ENCODE measurements at places on chromosomes 12 and 14.

DNA sequence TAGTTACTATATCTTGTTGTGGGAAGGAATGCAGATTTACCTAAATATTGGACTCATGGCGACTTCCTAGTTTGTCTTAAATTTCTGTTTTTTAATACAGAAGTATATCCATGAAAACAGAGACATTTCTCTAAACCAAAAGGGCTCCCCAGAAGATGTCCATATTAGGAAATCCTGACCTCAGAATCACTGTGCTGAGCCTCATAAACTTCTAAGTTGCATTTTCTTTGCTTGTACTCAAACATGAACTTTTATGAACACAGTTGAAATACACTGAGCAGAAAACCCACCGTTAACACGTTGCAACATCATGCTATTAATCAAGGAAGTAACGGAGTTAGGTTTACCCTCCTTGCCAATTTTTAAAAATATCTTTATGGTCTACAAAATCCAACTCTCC is 42.9 kb upstream of the NR2C1 start:
- DNase-seq = no peak

GRCh38 chr14:85118274-85118673 is 411.7 kb upstream of the FLRT2 start:
- DNase-seq = no peak

DNA sequence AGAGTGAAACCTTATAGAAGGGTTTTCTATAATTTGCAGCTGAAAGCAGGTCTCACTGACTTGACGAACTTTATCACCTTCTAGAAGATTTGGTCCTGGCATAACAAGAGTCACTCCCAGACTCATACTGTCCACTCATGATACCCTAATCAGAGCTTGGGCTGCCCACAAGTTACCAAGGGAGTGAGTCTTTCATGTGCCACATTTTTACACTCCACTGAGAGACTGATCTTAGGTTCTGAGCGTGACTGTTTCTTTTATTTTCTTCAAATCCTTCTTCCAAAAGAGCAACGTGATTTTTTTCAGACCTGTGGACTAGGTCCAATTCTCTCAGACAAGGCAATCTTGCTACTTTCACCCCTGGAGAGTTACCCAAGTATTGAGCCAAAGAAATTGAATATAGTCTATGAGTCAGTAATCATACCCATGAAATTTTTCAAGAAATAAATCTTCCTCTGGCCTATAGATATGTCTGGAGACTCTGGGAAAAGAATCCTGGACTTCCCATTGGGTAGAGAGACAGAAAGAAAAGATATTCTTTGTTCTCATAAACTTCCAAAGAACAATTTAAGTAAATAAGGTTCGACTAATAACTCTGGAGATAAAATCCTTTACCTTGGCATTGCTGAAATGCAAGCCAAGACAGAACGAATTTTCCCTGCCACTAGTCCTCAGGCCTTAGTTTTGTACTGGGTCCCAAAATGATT is 26.9 kb downstream of the SIX1 start:
- no peak for DNase-seq

GRCh38 chr12:47299586-47299985 is 219.8 kb upstream of the AMIGO2 start:
- no peak for DNase-seq

GRCh38 chr14:22882529-22883172 is 371 bp upstream of the REM2 start:
- peak; percentile 60 for DNase-seq

DNA sequence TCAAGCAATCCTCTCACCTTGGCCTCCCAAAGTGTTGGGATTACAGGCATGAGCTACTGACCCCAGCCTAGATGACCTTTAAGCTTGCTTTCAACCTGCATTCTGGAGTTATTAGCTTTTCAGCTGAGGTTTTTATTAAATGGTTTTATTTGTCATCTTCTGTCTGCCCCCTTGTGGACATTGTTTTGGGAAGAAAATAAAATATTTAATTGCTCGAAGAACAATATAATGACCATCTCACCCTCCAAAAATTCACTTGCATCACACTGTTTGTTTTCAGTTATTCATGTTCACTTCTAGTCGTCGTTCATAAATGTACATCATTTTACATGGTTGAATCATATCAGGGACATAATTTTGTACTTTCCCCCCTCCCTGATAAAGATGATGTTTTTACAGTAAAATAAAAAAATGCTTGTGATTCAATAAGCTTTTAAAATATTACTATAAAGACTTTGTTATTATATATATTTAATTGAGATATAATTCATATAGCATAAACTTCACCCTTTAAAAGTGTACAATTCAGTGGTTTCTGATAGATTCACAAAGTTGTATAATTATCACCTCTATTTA is 10.1 kb upstream of the SPATS2 start:
- no peak for DNase-seq

GRCh38 chr14:29821661-29822429 is 105.8 kb downstream of the PRKD1 start:
- no peak for DNase-seq

DNA sequence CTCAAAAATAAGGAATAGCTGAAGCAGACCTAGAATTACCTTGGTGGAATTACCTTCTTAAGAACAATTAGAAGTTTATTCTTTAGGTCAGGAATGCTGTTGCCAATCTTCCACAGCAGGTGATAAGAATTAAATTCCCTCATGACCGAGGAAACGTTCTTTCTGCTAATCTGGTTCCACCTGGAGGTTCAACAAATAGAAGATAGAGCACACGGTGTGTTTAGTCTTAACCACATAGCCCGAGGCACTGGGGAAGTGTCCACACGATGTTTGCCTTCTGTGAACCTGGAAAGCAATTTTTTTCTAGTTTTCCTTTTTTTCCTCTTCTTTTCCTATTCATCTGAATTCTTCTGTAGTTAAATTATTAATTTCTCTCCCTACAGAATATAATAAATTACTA is 906.9 kb downstream of the NRXN3 start:
- DNase-seq = no peak

DNA sequence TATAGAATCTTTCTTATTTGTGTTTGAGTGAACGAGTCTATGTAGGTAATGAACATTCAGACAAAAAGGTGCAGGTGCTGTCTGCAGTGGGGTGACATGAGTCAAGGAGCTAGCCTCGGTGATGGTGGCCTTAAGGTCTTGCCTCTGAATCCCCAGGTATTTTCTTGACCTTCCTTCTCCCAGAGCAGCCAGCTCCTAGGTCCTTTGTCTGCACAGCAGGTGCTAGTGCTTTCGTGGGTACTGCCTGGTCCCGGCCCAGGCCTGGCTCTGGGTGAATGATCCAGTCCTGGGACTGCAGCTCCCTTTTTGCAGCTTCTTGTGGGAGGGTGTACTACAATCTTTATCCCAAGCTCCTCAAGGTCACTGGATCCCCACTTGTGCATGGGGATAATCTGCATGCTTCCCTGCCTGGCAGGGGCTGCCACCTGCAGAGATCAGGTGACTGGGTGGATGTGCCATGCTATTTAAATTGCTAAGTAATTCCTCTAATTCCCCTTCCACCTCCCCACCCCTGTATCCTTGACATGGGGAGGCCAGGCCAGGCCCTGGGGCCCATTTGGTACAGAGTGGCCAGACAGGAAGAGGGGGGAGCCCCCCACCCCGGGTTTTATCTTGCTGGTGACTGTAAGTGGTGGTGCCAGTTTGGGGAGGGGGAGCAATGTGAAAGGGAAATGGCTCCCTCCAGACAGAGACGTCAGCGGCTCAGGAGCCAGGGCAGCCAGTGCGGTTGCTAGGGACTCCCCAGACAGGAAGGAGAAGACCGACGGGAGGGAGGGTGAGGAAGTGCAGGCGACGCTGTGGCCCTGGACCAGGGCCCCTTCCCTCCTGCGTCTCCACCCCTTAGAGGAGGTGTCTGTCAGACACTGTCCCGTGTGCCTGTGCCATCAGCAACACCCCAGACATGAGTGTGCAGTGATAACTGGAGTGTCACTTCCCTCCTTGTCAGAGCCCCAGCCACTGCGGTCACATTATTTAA is 6.7 kb downstream of the VASH1 start:
- DNase-seq = peak; percentile 90

GRCh38 chr14:76125511-76125910 is 26.2 kb upstream of the GPATCH2L start:
- DNase-seq = no peak

DNA sequence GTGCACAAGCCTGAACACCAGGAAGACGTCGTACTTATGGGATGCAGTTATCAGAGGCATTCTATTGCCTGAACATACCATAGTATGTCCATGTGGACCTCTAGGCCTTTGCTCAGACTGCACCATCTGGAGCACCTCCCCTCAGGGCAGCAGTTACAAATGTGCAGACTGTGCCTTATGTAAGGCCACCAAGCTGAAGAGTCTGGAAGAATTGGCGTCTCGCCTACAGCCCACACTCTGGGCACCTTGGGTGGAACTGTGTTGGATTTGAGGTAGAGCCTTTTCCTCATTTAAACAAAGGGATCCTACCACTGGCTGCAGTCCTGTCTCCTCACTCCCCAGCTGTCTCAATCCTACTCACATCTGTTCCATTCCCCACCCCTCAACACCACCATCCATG is 204.3 kb upstream of the FRMD6 start:
- no peak for DNase-seq

GRCh38 chr12:93133361-93133760 is 204.3 kb upstream of the EEA1 start:
- no peak for DNase-seq

DNA sequence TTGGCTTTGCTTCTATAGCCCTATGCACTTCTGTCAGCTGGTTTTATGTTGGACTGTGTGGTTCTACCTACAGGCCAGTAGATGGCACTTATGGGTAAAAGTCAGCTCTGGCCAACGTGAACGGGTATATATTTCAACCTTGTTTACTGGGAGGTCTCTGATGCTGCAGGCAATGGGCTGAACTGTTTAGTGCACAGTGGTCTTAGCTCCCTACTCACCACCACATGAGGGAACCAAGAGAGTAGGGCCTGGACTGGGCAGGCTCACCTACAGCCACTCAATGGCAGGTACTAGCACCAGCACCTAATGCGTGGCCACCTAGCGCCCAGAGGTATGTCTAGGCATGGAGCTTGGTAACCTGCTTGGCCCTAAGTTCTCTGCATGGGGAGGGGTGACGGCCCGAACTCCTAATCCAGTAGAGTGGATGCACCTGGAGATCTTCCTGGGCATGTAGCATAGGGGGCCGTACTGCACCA is 481.8 kb downstream of the TMEM117 start:
- no peak for DNase-seq

DNA sequence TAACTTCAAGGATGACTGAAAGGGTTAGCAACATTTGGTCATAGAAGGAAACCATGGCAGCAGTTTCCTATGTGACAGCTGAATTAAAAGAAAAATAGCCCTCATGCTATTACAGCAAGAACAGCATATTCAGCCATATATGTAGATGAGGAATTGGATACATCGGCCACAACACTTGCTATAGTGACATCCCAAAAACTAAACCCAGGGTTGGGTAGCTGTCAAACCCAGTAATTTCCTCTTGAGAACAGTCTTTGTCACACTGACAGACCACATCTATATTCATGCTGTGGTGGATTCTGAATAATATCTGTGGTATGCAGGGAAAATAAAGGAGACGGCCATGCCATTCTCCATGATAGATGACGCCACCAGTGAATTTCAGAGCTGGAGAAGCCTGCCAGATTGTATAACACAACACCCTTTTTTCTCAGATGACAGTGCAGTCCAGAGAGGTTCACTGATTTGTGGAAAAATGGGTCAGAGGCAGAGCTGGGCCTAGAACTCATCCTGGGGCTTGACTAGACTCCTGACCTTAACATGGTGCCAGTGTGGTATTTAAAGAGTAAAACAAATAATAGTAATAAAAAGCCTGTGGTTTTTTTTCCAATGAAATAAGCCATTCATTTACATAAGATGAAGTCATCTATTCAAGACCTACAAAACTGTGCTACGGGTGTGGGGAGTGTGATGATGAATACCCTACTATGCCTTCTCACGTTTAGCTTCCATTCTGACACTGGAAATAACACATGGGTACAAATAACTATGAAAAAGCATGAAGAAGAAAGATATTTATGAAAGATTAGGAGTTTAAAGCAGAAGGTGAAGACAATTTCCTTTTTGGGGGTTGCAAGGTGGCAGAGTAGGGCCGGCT is 32.3 kb downstream of the EFCAB11 start:
- no peak for DNase-seq

DNA sequence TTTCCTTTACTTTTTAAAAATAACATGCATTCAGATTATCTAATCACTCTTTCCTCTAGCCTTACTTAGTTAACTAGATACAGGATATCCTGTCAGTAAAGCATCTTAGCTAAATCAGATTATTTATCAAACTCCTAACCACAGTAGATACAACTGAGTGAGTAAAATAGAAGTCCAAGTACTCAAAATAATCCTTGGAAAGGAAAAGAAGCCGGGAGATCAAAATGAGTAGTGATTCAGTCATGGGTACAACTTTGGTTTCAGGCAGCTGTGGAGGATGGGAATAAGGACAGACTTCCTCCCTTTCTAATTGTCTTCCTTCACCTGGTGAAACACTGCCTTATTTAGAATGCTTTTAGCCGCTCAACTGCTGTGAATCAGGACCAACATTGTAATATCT is 29.4 kb downstream of the GNG2 start:
- DNase-seq = no peak

GRCh38 chr14:35229792-35230089 is 62.4 kb upstream of the PSMA6 start:
- no peak for DNase-seq

GRCh38 chr12:27958675-27959074 is 13.9 kb downstream of the PTHLH start:
- no peak for DNase-seq
